Stimulated activated CD8-positive, alpha-beta memory T cell treated with anti-CD3 and anti-CD28 coated beads, Interleukin-4, amount 100 ng/mL, for 24 hours (primary cell): ENCODE measurements at places on chromosomes 2 and 18.

GRCh38 chr2:43469094-43469493 lies 126.7 kb downstream of the THADA start:
- DNase-seq = no peak

- DNase-seq = no peak
Observed at GRCh38 chr2:169771612-169772011, 27.1 kb upstream of the SSB start.

GRCh38 chr2:120768112-120769048 lies 32.7 kb downstream of the GLI2 start:
- no peak for DNase-seq

- no peak for DNase-seq
Observed at GRCh38 chr2:204876311-204876710, 331.0 kb downstream of the PARD3B start.

GRCh38 chr18:24346254-24346653 lies 51.4 kb downstream of the OSBPL1A start:
- DNase-seq = no peak

GRCh38 chr2:67923696-67924095 lies 139.1 kb downstream of the C1D start:
- no peak for DNase-seq

DNA sequence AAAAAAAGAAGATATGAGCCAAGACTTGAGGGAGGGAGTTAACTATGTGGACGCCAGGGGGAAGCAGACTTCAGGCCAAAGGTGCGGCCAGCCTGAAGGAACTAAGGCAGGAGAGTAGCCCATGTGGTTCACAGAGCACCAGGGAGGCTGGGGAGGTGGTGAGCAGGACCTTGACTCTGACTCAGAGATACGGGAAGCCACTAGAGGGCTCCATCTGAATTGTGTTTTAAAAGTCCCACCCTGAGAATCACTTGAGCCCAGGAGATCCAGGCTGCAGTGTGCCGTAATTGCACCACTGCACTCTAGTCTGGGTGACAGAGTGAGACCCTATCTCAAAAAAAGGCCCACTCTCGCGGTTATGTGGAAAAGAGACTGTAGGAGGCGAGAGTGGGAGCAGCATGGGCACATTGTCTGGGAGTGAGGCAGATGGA lies 12.3 kb downstream of the CEP192 start:
- no peak for DNase-seq

DNA sequence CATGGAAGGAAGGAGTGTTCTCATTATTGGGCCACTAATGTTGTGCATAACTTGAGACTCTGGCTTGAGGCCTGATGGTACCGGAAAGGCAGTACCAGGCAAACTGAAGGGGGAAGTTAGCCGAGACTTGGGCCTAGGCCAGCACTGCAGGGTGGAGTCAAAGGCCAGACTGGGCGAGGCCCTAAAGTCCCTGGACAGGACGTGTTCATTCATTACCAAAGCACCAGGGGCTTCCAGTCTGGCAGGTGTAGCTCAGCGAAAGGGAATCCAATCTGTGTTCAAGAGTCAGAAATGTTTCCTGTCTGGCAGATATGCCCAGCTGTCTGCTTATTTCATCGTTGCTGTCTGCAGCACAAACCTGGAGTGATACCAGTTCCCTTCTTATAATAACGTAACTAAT lies 4.7 kb upstream of the ITSN2 start:
- no peak for DNase-seq

DNA sequence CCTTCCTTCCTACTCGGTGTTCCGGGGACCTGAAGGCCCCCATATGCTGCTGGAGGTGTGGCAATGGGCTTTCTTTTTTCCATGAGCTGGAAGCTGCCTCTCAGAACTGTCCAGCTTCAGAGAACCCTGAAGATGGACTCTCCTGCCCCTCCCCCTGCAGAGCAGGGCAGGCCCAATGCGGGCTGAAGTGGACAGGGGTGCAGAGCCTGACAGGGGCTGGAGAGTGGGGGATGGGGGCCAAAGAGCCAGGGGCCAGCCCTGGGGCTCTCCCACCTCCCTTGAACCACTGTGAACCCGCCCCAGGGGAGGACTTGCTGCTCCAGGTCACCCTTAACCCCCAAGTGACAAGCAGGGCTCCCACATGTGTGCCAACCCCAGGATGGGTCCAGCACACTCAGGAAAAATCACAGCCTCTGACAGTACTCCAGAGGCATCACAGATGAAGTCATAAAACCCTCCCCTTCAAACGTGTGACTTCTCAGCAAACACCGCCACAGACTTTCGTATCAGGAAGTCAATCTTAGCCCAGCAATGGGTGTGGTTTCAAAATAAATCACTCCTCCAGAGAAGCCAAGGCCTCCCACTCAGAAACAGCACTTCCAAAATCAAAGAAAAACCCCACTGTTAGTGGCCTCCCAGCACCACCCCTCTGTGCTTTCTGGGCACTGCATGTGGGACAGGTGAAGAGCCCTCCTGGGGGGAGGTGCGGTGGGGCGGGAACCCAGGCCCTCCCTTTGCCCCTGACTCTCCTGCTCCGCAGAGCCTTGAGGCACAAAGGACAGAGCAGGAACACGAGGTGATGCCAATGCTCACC lies 135.8 kb downstream of the HDAC4 start:
- DNase-seq = no peak

DNA sequence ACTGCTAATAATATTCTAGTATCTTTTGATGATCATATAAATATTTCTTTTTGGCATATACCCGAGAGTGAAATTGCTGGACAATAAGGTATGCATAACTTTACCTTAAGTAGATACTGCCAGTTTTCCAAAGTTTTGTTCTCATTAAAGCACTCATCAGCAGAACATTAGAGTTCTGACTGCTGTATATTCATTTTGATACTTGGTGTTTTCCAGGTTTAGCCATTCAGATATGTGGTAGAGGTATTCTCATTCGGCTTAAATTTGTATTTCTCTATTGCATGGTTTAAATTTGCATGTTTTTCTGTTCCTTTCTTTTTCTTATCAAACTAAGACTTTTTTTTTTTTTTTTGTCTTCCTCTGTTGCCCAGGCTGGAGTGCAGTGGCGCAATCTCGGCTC lies 18.2 kb downstream of the CYBRD1 start:
- no peak for DNase-seq

GRCh38 chr2:42569116-42569711 lies 782 bp downstream of the MTA3 start:
- no peak for DNase-seq

DNA sequence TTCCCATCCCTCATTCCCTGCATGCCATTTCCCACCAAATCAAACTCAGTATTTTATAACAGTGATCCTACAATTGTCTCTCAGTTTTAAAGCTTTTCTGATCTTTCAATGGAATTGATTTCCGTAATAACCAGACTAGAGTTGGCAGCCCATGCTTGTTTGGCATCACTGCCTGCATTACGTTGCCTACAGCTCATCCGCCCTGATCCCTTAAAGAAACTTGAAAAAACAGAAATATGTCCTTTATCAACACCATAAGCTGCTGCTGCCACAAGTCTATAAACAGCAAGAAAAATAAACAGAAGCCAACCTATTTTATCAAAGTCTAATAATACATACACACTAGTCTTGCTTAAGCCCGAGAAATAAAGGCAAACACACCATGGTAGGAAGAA lies 331.0 kb downstream of the METTL4 start:
- no peak for DNase-seq

DNA sequence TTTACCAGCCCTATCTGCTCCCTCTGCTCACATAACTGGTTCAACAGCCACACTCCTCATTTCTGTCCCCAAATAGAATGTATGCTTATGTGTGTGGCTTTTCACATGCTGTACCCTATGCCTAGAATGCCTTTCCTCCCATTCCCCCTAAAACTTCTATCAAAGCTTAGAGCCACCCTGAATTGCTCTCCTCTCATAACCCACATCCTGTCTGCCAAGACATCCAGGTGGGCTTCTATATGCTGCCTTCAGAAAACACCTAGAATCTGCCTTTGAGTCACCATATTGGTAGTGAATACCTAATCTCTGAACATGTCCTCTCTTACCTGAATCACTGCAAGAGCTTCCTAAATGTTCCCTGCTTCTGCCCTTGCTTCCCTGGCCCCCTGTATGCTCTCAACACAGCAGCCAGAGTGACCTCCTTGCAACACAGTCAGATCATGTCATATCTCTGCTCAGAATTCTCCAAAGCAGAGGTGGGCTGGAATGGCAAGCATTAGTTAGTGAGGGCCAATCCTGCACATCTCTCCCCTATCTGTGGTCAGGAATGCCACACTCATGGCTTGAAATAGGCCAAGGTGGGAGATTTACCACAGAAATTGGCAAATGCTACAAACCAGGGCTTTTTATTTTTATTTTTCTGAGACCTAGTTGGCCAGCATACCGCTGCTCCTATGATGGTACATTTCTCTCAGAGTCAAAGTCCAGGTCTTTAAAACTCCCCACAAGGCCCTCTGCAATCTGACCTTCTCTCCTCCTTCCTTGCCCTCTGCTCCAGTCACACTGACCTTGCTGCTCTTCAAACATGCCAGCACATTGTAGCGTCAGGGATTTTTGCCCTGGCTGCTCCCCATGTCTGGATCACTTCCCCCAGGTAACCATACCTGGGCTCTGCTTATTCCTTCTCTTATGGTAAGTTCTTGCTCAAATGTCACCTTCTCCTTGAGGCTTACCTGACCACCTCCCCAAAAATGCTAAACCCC lies 111.8 kb upstream of the STON1 start:
- DNase-seq = no peak

DNA sequence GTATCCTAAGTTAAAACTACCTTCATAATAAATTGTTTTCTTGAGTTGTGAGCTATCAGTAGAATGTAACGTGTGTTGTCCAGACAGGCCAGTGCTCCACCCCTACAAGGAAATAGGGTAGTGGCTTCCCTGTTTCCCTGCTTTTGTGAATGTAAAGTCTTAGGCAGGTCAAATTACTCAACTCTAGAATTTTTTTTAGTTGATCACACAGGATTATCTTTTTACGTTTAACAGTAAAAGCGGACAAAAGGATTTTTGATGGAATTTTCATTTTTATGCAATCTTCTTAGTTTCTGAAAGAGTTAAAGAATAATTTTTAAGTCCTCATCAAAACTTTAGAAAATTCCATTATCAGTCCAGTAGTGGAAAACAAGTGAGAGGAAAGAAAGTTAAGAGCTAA lies 38.2 kb downstream of the GPD2 start:
- DNase-seq = no peak

DNA sequence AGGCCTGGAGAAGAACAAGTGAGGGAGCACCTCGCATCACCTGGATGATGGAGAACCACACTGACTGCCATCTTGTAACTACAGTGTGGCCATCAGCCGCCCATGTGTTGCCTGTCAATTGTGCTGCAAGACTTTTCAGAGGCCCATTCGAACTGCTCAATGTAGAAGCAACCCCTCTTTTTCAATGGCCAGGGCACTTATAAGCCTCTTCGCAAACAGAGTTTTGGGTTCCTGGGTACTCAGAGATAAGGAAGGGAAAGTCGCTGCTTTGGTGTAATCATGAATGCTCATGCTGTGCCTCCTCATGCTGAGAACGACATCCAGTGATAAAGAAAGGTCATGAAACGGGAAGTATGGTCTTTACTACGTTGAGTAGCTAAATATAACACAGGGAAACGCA lies 143.9 kb upstream of the SLC39A10 start:
- no peak for DNase-seq
